ENCODE measurements at places on chromosomes 5 and 9.
A peak's percentile ranks its signal among the peaks of the same experiment; 100 is the strongest.

DNA sequence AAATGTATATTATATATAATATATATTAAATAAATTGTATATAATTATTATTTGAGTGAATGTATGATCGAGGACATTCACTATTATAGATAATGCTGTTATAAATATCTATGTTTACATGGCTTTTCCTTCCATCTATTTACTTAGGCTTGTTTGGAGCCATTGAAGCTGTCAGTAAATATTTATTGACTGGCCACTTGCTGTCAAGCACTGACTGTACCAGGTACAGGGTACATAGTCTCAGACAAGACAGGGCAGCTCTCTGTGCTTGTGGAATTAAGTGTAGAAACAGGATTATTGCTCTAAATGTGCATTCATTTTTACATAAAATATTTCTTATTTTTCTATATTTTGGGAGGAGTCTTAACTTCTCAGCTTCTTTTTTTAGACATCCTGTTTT lies 16.4 kb downstream of the FAXDC2 start:
- no peak for DNase-seq

DNA sequence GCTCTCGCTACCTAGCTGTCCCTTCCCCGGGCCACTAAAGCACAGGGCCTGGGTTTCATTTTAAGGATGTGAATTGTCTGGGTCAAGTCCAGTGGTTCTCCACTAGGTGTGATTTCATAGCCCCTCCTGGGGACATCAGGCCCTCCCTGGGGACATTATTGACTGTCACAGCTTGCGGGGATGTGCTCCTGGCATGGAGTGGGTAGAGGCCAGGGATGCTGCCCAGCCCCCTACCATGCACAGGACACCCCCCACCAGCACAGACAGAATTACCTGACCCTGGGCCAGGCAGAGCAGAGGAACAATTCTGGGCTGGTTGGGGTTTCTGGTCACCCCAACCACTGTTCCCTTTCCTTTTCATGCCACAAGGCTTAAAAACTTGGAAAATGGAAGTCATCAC lies 4.1 kb downstream of the FAM78A start:
- no peak for DNase-seq

DNA sequence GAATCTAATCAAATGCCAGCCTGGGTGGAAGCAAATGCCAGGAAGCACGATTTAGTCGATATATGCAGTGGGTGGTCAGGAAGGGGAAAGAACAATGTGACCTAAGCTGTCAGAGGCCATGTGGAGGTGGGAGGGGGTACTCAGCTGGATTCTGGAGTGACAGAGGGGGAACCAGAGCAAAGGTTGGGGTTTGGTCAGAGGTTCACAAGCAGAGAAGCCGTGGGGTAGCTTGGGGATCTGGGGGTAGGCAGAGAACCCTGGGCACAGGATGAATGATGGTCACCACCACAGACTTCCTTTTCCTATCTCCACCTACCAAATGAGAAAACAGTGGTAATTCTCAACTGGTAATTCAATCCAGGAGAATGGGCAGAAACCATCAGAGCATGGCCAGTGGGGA lies 24.1 kb upstream of the ARAP3 start:
- DNase-seq, result no peak

- DNase-seq, result no peak
Observed at GRCh38 chr5:37668524-37669047, 171.3 kb downstream of the GDNF start.

- DNase-seq, result no peak
Observed at GRCh38 chr5:17218353-17219005, 1.0 kb downstream of the BASP1 start.

DNA sequence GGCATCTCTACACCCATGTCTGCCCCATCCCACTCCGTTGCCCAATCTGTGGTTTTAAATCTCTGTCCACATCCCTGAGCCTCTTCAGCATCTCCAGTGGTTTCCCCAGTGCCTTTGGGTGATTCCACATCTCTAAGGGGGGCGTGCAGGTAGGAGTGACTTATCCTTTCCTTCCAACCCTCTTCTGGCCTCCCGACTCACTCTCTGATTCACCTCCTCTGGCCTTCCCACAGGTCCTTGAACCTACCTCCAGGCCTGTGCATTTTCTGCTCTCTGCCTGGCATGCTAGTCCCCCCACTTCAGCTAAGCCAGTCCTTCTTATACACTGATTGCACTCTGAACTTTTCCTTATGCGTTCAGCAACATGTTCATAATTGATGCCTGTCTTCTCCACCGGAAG lies 99.0 kb downstream of the RALGPS1 start:
- no peak for DNase-seq

- DNase-seq, result no peak
Observed at GRCh38 chr5:80238778-80239679, 16.8 kb downstream of the SERINC5 start.

DNA sequence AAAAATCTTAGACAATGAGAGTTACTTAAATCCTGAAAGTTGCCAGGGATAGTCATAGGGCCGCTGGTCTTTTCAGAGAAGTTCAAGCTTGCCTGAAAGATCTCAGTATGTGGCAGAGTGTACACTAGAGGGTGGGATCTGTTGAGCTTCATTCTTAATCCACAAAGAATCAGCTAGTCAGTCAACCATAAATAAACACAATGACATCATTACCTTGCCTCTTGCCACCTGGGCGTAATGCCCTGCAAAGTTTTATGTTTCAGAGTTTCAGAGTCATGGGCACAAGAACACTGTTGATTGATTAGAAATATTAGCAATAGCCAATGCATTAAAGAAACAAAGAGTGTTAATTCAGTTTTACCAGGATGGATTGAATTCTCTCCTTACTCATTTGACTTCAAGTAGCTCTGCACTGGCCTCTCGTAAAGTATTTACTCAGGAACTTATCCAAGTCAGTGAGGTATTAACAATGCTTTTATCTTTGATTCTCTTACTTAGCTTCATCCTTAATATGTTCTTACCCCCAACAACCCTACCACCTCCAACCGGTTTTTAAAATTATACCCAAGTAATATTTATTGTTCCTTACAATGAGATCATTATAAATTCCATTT lies 14.3 kb upstream of the ANXA1 start:
- DNase-seq, result no peak

DNA sequence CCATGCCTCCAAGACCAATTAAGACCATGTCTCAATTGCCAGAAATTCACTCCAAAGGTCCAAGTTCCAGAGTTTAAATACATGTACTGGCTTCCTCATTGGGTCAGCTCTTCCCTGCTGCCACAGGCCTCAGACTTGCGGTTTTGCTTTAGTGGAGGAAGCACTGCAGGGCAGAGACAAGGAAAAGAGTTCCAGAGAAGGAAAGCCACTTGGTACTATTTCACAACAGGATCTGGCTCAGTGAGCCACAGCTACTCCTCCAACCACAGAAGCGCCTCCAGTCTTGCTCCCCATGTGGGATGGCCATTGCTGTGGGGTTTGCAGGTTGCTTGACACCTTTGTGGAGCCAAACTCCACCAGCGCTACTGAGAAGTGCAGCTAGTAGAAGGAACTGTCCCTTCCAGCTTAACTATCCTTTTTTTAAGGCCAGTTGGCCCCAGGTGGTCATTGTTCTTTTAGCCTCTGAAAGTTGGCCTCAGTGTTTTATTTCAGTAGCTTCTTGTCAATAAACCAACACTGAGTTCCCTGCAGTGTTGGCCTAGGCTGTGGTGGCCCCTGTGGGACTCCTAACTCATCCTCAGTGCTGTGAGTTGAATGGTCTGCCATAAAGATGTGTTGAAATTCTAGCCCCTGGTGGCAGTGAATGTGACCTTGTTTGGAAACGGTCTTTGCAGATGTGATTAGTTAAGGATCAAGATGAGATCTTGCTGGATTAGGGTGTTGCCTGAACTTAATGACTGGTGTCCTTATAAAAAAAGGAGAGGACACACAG lies 93.7 kb upstream of the DAP start:
- DNase-seq, result no peak

DNA sequence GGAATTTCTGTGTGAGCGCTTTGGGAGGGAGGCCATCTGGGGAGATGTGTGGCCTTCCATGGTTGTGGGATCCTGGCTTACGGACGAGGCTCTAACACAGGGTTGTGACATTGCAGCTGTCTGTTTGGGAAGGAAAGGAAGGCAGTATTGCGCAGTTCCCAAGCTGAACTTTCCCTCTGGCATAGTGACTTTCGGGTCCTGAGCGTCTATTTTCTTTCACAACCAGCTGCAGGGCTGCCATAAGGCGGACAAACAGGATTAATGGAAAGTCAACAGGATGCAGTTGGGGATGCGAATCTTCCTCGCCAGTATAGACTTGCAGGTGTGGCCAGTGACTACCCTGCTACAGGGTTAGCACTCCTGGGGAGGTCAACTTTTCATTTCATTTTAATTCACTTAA lies 25.9 kb downstream of the CCT5 start:
- no peak for DNase-seq

GRCh38 chr5:78793907-78794662 lies 145.5 kb upstream of the LHFPL2 start:
- DNase-seq, result no peak

GRCh38 chr9:136122425-136123383 lies 4.0 kb upstream of the TMEM250 start:
- DNase-seq, result peak; percentile 70

DNA sequence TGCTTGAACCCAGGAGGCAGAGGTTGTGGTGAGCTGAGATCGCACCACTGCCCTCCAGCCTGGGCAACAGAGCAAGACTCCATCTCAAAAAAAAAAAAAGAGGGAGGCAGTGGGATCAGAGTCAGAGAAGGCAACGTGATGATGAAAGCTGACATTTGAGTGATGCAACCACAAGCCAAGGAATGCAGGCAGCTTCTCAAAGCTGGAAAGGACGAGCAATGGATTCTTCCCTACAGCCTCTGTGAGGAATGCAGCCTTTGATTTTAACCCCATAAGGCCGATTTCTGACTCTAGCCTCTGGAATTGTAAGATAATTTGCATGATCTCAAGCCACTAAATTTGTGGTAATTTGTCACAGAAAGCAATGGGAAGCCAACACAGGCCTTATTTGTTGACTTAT lies 9.8 kb downstream of the TGFBI start:
- DNase-seq, result no peak

- DNase-seq, result no peak
Observed at GRCh38 chr5:7467179-7467578, 71.2 kb downstream of the ADCY2 start.

GRCh38 chr9:16236882-16237281 lies 633.6 kb downstream of the BNC2 start:
- DNase-seq, result no peak

DNA sequence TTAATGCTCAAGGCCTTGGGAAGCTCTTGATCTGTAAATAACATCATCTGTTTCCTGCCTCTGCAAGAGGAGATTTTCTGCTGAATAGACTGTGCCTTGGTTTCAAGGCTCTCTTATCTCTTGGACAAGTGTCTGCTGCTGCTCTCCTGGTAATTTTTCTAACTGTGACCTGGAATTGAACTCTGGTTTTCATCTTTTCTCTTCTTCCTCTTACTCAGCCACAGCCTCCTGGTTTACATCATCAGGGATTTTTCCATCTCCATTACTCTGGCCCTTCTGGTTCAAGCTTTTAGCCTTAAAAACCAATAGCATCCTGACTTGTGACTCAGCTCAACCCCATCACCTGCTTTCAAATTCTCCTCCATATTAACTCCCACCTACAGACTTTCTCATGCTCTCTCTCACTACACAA lies 49.6 kb upstream of the ITGA1 start:
- DNase-seq, result no peak

- no peak for DNase-seq
Observed at GRCh38 chr5:121667292-121667691, 184.4 kb upstream of the FTMT start.
